Stimulated activated CD4-positive, alpha-beta T cell treated with anti-CD3 and anti-CD28 coated beads, TNF-alpha, amount 100 ng/mL, for 1 hour (primary cell): ENCODE measurements at places on chromosomes 2 and 18.

GRCh38 chr2:19574778-19575260, 216.4 kb upstream of the OSR1 start:
- DNase-seq, result no peak

GRCh38 chr2:151478011-151478410, 68.3 kb downstream of the RIF1 start:
- DNase-seq, result no peak

DNA sequence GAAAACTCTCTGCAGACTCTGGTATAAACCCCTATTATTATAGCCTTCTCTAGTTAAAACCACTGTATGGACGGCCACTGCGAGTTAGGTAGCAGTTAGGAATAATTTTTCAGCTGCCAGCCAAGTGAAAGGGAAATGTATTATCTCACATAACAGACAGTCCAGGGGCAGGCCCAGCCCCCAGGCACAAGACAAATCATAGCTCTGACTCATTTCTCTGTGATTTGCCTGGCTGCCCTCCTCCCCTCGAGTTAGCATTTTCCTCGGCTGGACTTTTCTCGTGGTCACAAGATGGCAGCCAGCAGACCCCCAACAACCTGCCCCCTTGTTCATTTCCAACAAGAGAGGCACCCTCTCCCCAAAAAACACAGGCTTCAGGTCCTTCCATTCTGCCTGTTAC, 10.5 kb downstream of the VIT start:
- DNase-seq, result no peak

DNA sequence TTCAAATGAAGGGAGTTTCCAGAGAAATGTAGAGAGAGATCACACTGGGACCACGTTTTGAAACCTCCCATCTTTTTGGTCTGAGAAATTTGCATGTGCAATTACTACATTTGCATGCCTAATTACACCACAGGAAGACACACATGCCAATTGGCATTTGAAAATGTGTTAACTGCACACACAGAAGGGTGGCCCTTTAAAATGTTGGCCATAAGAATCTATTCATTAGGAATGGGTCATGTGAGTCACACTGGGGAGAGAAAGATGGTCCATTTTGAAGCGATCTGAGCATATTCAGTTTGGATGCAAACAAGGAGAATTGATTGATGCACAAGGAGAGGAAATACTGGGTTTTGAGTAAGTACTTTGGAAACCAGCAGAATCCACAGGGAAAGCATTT, 1407.1 kb upstream of the ACVR2A start:
- no peak for DNase-seq

DNA sequence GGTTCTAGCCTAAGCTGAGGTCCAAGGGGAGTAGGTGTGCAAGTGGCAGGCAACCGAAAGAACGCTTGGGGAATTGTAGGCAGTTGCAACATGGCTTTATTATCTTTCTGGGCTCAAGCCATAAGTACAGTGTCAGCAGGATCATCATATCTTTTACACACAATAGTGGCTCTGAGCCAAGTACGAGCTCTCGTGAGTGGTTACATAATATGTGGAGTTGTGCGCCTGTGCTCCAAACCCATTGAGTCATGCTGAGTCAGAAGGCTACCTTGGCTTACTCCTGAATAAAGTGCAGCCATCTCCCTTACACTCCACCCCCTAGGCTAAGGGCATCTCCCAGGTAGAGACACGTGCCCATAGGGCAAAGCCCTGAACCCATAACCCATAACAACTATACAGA, 233.9 kb downstream of the SATB2 start:
- DNase-seq, result no peak

DNA sequence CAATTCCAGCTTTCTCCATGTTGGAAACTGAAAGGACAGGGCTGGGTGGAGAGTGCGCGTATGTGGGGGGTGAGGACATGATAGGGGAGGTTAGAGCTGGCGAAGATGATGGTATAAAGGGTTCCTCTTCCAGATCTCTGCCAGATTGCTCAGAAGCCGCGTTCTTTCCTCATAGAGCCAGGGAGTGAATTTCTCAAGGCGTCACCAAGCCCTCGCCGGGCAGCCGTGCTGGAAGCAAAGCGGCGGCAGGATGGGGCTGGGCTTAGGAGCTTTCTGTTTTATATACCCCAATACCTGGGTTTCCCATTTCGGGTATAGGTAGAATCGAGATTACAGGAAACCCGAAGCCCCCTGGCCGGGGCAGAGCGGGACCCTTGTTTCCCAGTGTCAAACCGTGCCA, 43.8 kb downstream of the DDX18 start:
- no peak for DNase-seq

DNA sequence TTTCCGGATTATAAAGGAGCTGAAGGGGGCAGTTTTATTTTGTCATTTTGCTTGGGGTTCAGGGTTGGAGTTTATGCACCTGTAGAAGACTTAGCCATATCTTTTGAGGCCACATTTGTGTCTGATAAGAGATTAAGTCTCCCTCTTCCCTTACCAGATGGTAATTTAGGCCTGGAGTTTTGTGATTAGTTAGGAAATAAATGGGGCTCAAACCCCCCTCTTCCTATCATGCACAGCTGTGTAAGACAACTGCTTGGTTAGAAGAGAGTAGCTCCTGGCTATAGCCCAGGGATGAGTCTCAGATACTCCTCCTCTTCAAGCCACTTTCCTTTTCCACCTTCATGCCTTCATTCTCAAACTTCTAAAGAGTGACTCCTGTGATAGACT, 802 bp upstream of the SAP130 start:
- DNase-seq, result no peak

GRCh38 chr18:39647627-39648534, 2082.3 kb upstream of the CELF4 start:
- DNase-seq, result no peak

GRCh38 chr2:181407171-181407570, 50.0 kb upstream of the ITGA4 start:
- no peak for DNase-seq

DNA sequence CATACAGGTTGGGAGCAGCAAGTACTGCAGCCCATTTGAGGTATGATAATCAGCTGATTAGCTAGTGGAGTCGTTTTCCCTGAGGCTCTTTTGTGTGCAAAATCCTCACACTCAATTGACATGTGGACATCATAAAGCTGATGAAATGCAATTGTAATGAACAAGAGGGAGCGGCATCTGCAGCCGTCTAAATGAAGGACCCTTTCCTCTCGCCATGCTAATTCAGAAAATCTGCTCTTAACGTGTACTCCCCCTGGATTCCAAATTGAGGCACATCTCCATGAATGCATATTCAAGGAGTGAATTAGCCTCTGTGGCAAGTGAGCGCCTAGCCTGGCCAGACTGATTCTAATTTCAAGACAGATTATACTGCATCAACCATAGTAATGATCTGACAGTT, 260.9 kb upstream of the ATP5MC3 start:
- no peak for DNase-seq

GRCh38 chr2:230824406-230824978, 40.2 kb upstream of the ITM2C start:
- DNase-seq, result no peak

- no peak for DNase-seq
These were observed 160.1 kb downstream of the HAUS1 start for GRCh38 chr18:46264255-46264654.

- no peak for DNase-seq
These were observed 4.8 kb downstream of the NEU4 start for GRCh38 chr2:241813644-241814392.

GRCh38 chr2:1233281-1233680, 180.0 kb upstream of the TPO start:
- DNase-seq, result no peak

GRCh38 chr2:2899826-2900225, 477.8 kb downstream of the EIPR1 start:
- DNase-seq, result no peak

DNA sequence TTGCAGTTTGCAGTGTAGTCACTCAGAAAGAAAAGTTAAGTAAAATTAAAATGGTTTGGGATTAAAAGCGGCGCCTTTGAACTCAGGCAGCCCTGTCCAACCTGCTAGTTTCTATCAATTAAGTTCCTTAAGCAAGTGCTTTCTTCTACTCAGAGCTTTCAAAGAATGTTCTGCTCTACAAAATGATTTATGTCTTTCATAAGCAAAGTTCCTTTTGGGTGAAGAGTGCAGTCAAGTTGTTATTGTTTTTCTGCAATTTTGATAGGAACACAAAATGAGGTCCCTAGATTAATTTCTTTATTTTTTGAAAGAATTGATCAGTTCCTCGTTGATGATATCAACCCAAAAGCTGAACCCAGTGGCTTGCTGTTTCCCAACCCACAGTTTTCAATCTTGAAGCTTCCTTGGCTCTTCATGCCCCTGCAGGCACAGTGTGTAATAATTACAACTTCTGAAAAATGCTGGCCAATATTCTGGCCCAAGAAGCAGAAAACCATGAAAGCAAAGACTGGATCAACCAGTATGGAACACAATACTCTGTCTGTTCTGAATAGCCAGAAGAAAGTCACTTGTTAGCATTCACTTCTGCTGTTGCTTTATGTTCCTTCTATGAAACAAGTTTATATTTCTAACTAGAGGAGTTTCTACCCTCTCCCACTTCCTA, 89.1 kb downstream of the TGIF1 start:
- DNase-seq, result no peak

- DNase-seq, result no peak
These were observed 79.2 kb upstream of the MAP3K20 start for GRCh38 chr2:172996387-172996961.

GRCh38 chr2:8139668-8140200, 542.1 kb upstream of the ID2 start:
- DNase-seq, result no peak
